ENCODE measurements at places on chromosomes 1 and 21. TPM values are rescaled to one million over a fixed set of nuclear protein-coding genes. Genes with fewer than 3 reads are reported as not detected.

- no peak for DNase-seq
- H3K27me3 ChIP-seq, result no peaks in the 10 kb centered on the region
- peaks cover 24% of the 10 kb centered on the region for H3K4me1 ChIP-seq
- H3K36me3 ChIP-seq, result no peaks in the 10 kb centered on the region
Measured at GRCh38 chr1:202182040-202182877, 11.3 kb upstream of the LGR6 start.

- H3K27me3 ChIP-seq, result no peaks in the 10 kb centered on the region
- DNase-seq, result no peak
- peaks cover 7% of the 10 kb centered on the region for H3K4me1 ChIP-seq
Measured at GRCh38 chr1:16126160-16126559, 29.7 kb downstream of the EPHA2 start.

DNA sequence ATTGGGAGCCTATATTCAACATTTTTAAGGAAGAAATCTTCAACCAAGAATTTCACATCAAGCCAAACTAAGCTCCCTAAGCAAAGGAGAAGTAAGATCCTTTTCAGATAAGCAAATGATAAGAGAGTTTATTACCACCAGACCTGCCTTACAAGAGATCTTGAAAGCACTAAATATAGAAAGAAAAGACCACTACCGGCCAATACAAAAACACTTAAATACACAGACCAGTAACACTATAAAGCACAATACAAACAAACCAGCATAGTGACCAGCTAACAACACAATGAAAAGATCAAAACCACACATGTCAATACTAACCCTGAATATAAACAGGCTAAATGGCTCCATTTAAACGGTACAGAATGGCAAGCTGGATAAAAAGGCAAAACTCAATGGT is 165.4 kb downstream of the MRPL39 start:
- no peak overlapping the region for H3K27ac ChIP-seq
- no peak for DNase-seq
- H3K36me3 ChIP-seq, result no peaks in the 10 kb centered on the region

The PCBP3 gene
- total RNA-seq, result 28.4 TPM

The COL24A1 gene
- 1.6 TPM for total RNA-seq

The PUSL1 gene
- total RNA-seq, result 22.6 TPM

Measured in thoracic aorta (tissue), 2 donors.